ENCODE measurements at places on chromosomes 7 and 10.

DNA sequence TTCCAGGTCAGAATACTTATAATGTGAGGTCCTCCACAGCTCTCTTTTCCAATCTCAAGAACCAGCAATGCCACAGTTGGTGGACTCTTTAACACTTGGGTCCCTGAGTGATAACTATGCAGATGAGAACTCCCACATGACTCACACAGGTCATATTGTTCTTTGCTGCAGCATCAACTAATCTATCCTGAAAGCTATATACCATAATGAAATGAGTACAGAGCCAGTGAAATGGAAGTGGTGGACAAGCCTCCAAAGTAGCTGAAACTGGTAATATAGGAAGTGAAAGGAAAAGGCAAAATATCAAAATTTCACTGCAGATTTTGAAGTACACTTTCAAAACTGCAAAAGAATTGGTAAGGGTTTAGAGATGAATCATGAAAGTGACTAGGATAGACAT is 45.6 kb downstream of the SORCS1 start:
- DNase-seq = no peak

- no peak for DNase-seq
Observed at GRCh38 chr10:78687626-78688025, 381.1 kb upstream of the ZMIZ1 start.

GRCh38 chr10:61805091-61805490 is 96.4 kb upstream of the ARID5B start:
- no peak for DNase-seq

- no peak for DNase-seq
Observed at GRCh38 chr7:43590862-43591557, 8.1 kb downstream of the STK17A start.

DNA sequence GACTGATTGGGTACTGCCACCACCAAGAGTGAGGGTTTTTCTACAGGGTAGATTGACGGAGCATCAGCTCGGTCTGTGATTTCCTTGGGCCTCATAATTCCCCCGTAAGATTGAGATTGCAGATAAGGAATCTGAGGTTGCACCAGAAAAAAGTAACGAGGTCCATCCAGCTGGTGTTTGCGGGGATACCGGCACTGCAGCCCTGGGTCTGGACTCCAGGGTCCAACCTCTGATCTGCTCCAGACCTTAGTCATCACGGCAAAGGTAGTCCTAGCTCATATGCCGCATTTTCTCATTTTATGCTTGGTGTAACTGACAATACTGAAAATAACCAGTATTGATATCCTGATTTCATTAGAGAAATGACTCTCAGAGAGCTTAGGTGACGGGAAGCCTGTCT is 3.9 kb downstream of the CARD11 start:
- DNase-seq = no peak

DNA sequence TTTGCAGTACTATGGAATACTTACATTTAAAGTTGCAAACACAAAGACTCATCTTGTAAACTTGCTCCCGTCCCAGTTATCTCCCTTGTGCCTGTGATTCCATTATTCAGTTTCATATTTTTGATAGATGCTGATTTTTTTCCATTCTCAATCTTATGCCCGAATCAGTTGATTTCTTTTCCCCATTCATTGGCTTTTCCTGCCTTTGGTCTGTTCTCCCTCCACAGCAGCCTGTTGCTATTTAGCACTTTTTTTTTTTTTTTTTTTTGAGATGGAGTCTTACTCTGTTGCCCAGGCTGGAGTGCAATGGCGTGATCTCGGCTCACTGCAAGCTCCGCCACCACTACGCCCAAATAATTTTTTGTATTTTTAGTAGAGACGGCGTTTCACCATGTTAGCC is 78.0 kb downstream of the ABCC2 start:
- no peak for DNase-seq

- no peak for DNase-seq
Observed at GRCh38 chr10:34262985-34263384, 552.1 kb downstream of the PARD3 start.

GRCh38 chr7:47684728-47685127 is 102.8 kb upstream of the TNS3 start:
- DNase-seq = no peak

DNA sequence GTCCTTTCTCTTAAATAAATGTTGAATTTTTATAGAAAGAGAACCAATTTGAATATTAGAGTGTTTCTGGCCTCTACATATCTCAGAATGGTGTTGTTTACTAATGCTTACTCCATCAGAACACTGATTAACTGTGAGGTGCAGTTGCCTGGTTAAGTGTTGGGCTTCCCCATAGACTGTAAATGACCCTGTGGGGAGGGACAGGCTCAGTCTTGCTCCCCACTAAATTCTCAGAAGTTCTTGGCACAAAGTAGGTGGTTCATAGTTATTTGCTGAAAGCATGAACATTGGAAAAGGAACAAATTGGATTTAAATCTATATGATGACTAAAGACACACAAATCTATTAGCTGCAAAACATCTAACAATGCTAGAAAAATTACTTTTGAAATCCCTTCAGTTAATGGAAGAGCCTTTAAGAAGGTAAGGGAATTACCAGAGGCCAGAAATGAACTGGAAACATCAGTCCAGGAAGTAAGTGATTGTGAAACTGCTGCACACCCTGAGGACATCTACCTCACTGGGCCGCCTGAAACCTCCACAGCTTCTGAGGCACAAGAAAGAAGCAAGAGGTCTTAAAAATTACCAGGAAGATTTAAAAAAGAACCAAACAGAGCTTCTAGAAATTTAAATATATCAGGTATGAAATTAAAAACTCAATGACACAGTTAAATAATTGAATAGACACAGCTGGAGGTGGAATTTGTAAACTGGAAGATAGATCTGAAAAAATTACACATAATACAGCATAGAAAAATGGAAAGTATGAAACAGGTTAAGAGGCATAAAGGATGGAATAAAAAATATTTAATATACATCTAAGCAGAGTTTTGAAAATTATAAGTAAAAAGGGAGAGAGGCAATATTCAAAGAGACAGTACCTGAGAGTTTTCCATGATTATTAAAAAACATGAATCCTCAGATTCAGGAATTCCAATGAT is 17.8 kb upstream of the COMTD1 start:
- DNase-seq = no peak

GRCh38 chr10:43376828-43377423 is 5.5 kb downstream of the FXYD4 start:
- no peak for DNase-seq

- DNase-seq = no peak
Observed at GRCh38 chr10:79610601-79611191, at the start of gene SFTPA1. Gene SFTPA1 (plus strand): TSS chr10:79610939. CDS start chr10:79611826, 887 bp downstream.

GRCh38 chr10:125392154-125392553 is 231.8 kb upstream of the CTBP2 start:
- no peak for DNase-seq

DNA sequence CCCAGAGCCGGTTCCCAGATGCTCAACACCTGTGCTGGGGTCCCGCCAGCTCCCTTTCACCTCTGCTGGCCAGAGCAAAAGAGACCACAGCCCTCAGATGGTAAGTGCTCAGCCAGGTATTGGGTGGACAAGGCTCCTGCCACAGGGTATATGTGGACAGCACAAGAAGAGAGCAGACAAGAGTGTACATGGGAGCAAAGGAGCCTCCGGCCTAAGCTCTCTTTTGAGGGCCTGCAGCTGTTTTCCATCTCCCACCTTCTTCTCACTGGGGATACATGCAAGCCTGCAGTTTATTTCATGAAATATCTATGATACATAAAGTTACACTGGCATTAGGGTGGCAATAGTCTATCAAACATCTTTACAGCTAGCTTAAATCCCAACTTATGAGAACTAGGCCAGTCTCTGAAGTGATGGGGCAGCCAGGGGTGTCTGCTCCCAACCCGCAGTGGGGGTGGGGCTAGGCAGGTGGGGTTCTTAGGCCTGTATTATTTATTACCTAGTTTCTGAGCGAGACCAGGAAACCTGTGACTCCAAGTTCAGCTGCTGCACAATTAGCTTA is 50.4 kb upstream of the DDC start:
- no peak for DNase-seq

All from CD8-positive, alpha-beta memory T cell (primary cell).